ENCODE measurements at places on chromosomes 2 and 18. TPM values are rescaled to one million over a fixed set of nuclear protein-coding genes. Genes with fewer than 3 reads are reported as not detected.
A peak's percentile ranks its signal among the peaks of the same experiment; 100 is the strongest.

DNA sequence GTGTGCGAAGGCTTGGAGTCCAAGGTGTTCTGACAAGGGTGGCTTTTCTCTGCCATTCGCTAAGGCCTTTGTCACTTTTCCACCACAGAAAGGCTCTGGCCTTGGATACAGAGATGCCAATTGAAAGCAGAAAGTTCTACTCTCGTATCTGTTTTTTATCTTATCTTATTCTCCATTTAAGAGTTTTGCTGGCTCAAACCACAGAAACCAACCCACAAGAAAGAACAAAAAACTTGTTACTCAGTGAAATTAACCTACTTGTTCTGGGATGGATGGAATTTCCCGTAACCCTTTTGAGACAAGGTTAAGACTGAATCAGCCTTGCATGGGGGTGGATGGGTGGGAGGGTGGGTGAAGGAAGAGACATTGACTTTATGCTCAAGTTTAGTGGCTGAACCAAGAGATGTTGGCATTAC is 221.7 kb downstream of the CDH20 start:
- no peak for DNase-seq

Gene IRS1
- 27.9 TPM for total RNA-seq

DNA sequence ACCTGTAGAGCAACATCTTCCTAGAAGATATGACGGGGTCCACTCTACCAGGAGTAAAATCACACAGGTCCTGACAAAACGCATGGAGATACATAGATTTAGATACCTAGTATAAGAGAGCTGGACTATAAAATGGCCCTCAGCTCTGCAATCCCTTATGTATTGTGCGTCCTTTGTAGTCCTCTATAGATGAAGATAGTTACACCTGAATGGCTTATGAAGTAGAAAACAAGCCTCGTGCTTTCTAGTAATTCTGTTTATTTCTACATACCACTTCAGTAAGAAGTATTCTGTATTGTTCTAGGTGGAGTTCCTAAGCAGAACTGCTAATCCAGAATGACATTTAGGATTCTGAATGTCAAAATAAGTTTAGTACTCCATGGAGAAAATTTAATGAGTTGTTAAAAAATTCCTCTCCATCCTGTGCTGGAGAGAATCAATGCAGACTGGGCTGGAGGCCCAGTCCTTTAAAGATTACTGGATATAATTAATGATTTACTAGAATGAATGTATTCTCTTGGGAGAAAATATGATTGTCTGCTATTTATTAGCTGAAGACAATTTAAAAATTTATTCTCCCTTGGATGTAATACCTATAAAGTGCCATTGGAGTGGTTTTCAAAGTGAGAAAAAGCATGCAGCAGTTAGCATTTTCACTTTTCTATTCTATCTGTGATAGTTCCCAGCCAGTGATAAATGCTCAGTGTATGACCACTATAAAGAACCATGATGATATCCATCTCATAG is 147.3 kb upstream of the UNC80 start:
- no peak for DNase-seq

- DNase-seq: no peak
These were observed 4.8 kb upstream of the PARD6G start for GRCh38 chr18:80252136-80252535.

DNA sequence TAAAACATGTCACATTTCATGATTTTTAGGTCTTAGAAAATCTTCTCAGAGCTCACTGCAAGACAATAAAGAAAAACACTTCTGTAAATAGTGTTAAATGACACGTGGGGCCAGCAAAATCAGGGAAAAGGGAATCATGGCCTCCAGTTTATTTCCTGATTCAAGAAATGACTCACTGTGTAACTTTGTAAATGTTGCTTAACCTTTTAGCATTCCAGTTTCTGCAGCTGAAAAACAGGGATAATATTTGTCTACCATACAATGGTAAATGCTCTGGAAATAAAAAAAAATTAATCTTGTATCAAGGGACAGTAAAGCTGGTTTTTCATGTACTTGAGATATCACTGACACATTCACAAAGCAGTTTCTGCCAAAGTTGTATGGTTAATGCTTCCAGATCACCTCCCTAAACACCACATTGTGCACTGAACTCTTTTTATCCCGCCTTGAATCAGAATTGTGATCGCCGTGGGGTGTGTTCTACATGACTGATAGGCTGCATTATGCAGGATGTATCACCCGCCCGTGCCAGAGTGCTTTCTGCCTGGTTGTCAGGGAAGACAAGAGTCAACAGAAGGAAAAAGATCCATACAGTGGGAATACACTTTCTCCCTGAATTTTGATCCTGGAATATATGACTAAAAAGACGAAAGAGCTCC is 238.8 kb downstream of the IKZF2 start:
- peak; percentile 40 for DNase-seq

- no peak for DNase-seq
These were observed 23.9 kb downstream of the RAB31 start for GRCh38 chr18:9732031-9732430.

GRCh38 chr2:241615522-241616052 is 21.4 kb downstream of the THAP4 start:
- DNase-seq: no peak

DNA sequence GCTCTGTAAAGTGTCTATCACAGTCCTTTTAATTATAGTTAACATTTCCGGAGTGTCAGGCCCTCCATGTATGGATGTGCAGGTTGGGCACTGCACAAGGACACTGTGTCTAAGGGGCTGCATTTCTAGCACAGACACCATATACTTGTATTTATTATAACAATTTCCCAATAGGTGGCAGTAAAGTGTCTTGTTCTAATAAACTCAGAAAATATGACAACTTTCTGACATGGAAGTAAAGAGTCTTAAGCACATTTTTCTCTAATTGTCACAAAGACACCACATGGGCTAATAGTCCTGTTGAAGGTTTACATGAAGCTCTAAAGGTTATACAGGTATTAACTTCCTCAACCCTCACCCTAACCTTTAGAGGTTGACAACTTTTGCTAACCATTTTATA is 156.6 kb downstream of the DYSF start:
- peak; percentile 68 for DNase-seq

GRCh38 chr2:111662771-111663470 is 221.1 kb downstream of the ANAPC1 start:
- no peak for DNase-seq

DNA sequence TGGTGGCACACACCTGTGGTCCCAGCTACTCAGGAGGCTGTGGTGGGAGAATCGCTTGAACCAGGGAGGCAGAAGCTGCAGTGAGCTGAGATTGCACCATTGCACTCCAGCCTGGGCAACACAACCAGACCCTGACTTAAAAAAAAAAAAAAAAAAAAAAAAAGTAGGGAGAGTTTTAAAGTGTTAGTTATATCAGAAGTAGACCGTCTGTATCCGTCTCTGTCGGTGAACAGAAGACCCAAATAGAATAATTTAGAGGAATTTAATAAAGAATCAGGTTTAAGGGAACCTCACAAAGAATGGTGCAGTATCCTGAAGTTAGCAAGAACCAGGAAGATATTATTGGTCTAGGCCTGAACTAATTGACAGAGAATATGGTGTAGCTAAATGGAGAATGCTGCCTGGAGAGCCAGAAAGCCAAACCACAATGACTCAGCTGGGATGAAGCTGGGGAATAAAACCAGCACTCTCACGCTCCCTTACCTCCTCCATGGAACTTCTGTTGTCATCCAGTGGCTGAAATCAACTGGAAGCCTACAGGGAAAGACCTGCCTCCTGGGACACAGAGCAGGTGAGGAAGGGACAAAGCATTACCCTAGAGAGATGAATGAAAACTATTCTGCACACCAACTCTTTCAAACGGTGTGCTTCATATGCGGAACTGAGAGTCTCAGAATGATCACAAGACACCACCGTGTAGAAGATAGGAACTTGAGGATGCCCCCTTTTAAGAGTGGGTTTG is 39.1 kb upstream of the PLEKHM3 start:
- DNase-seq: no peak

- DNase-seq: no peak
These were observed 35.7 kb upstream of the MAT2A start for GRCh38 chr2:85503168-85503850.

Gene ALPG
- total RNA-seq: not detected

- no peak for DNase-seq
These were observed 13.9 kb downstream of the SNTG2 start for GRCh38 chr2:964562-964961.

- DNase-seq: no peak
These were observed 46.3 kb downstream of the TMEM247 start for GRCh38 chr2:46525522-46526155.

DNA sequence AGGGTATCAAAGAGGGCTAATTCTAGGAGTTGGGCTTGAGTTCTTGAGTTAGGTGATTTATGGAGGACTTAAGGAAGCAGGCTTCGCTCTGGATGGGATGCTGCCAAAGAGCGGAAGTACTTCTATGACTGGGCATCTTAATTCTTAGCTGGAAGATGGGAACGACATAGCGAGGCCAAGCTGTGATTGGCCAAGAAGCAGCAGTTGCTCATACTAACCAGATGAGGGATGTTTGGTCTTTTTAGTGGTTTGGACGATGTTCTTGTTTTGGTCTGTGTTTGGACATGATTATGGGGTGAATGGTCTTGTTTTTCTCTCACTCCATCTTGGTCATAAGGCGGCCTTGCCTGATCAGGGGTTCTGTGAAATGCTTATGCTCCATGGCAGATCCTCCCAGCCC is 133.7 kb downstream of the MSH2 start:
- no peak for DNase-seq

GRCh38 chr18:66769375-66769774 is 165.5 kb upstream of the CDH19 start:
- no peak for DNase-seq

DNA sequence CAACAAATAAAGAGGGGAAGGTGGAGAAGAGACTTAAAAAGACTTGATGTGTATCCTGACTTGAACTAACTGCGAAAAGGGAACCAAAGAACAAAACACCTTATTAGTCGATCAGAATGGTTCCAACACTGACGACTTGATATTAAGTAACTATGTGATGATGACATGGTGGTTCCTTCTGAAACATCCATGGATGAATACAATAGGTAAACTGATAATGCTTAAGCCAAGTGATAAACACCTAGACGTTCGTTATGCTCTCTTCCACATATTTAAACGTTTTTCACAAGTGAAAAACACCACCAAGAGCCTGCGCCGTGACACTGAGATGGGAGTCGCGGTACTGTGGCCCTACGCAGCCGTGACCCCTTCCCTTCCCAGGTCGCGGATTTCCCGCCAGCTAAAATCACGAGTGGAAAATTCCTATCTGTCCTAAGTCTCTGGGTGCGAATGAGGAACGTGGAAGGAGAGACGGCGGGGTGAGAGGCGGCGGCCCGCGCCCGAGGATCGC is 797 bp downstream of the TTC32 start:
- no peak for DNase-seq

DNA sequence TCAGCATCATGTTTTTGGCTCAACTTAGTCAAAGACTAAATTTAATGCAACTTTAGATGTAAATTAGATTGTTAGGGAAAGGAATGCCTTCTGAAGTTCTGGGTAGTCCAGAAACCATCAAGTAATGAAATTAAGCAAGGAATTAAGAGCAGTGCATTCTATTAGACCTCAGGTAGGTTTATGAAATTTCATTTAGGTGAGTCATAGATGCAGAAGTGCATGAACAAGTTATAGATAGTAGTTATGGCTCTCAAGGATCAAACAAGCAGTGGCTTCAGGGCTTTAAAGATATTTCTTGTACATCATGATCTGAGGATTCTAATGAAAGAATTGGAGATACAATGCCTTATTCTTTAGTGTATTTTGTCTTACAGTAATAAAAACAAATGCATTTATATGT is 25.4 kb upstream of the SPOPL start:
- DNase-seq: no peak

Gene ZNF804A
- 3.4 TPM for total RNA-seq
